ENCODE measurements at places on chromosomes 4 and X.

- no peak for DNase-seq
Measured at GRCh38 chr4:89995814-89996213, 101.2 kb downstream of the MMRN1 start.

- no peak for DNase-seq
Measured at GRCh38 chr4:114907568-114907967, 205.9 kb downstream of the NDST4 start.

- DNase-seq: no peak
Measured at GRCh38 chr4:101192244-101192643, 155.1 kb downstream of the PPP3CA start.

DNA sequence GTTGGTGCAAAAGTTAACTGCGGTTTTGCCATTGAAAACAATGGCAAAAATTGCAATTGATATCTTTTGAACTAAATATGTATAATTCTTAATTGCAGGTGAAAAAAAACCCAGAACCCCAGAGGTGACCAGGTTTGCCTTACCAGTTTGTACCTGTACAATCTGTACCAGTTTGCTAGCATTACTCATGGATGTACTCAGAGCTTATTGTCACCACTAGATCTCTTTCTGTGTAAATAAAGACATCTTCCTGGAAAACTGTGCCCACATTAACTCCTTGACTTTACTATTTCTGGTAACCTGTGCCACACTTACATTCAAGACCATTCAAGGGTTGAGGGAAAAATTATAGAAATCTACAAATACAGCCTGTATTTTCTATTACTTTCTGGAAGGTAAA is 139.7 kb downstream of the ELOVL6 start:
- DNase-seq: no peak

- no peak for DNase-seq
Measured at GRCh38 chr4:112378858-112379257, 81.7 kb downstream of the ALPK1 start.

DNA sequence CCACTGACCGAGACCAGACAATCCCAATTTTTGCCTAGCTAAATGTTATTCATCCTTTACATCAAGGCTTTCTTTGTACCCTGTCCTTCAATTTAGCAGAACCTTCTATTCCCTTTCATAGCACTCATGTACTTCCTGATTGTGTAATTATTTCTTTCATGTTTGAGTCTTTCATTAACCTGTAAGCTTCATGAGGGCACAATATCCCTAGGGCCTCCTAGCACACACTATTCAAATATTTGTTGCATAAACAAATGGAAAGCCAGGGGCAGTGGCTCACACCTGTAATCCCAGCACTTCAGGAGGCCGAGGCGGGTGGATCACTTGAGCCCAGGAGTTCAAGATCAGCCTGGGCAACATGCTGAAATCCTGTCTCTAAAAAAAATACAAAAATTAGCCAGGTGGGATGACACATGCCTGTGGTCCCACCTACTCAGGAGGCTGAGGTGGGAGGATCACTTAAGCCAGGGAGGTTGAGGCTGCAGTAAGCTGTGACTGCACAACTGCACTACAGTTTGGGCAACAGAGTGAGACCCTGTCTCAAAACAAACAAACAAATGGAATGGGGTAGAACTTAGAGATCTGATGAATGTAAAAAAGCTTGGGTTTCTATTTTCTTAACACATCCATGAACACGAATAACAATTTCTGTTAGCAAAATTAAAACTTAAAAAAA is 59.0 kb downstream of the SAT1 start:
- DNase-seq: no peak

- DNase-seq: no peak
Measured at GRCh38 chr4:156958276-156959074, 13.1 kb downstream of the PDGFC start.

DNA sequence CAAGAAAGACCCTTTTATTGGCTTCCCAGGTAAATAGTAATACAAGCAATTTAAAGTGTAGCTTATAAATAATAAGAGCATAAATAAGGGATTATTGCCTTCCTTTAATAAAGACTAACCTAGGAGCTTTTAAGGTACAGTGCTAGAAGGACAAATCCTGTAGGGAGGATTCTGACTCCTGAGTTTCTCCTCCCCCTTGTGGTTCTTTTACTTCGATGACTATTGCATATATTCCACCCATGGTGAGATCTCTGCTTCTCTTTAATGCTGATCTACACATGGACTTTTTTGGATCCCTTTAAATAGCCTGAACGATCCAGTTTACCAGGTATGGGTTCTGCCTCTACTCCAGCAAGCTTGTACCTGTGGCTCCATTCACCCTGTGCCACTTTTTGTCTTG is 2.5 kb downstream of the GALNT7 start:
- DNase-seq: no peak

- DNase-seq: no peak
Measured at GRCh38 chr4:4385729-4386295, 1.1 kb upstream of the NSG1 start.

GRCh38 chr4:142883040-142883832 is 37.1 kb upstream of the INPP4B start:
- no peak for DNase-seq

DNA sequence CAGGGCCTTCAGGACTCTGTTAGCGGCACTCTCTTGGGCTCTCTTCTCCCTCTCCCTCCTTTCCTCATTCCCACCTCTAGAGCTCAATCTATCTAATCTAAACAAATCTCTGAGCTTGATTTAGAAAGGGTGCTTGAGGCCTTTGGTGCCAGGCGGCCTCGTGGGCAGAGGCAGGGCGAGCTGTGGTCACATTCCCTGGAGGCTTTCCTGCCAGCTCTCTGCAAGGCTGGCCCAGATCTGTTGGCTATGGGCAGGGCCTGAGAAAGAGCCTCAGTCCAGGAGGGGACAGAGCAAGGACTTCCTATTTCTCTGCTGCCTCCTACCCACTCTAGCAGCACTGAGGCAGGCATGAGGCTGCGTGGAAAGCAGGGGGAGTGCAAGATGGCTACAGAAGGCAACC is 38.6 kb downstream of the PJA1 start:
- no peak for DNase-seq

GRCh38 chr4:97411356-97411755 is 731.9 kb downstream of the STPG2 start:
- no peak for DNase-seq

DNA sequence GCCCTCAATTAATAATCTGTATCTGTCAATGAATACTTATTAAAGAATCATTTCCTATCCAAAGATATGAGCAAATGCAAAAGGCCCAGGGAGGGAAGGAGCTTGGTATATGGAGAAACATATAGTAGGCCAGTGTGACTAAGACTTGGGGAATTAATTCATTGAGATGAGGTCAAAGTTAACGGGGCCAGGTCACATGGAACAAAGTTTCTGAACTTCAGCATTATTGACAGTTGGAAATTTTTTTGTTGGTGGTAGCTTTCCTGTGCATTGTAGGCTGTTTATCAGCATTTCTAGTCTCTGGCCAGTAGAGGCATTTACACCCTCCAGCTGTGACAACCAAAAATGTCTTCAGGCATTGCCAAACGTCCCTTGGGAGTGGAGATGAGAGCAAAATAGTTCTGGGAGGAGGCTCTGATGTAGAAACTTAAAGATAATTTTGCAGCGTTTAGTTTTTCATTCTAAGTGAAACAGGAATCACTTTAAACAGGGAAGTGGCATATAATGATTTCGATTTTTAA is 202.0 kb downstream of the SLC4A4 start:
- no peak for DNase-seq

DNA sequence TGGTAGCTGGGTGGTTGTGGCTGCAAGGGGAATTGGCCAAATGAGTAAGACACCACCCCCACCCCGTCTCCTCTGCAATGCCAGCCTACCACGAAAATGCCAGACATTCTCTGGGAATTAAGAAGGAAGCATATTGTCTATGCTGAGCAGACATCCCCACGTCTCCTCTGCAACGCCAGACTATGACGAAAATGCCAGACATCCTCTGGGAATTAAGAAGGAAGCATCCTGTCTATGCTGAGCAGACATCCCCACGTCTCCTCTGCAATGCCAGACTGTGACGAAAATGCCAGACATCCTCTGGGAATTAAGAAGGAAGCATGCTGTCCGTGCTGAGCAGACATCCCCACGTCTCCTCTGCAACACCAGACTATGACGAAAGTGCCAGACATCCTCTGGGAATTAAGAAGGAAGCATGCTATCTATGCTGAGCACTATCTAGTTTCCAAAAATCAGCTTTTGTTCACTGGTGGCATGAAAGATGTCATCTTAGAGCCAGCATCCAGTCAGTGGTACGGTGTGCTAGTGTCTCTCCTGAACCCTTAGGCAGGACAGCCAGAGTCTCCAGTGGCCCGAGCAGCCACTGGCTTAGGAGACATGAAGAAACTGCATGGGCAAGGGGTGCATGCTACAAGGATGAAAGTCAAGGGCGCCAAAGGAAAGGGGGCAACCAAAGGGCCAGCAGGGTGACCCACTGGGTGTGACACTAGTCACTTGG is 339.8 kb upstream of the FRG1 start:
- no peak for DNase-seq

- no peak for DNase-seq
Measured at GRCh38 chr4:132114885-132115284, 1034.2 kb upstream of the PCDH10 start.

- no peak for DNase-seq
Measured at GRCh38 chrX:123873956-123874355, 14.1 kb downstream of the XIAP start.

GRCh38 chr4:166625018-166625637 is 609.2 kb downstream of the SPOCK3 start:
- DNase-seq: no peak

DNA sequence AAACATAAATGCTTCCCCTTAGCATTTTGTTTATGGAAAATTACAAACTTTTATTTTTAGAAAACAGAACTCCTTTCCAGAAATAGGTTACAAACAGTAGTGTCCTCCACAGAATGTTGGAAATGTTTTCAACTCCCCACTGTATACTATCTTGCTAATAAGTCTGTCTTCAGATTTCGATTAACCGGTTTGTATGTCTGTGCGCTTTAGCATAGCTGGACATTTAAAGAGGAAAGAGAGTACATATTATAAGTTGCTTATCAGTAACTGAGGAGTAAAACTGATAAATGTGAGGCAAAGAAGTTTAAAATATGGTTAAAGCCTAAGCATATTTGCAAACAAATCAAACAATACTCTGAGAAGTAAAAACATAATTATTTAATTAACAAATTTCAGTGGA is 3.4 kb downstream of the CXCL8 start:
- DNase-seq: no peak

- no peak for DNase-seq
Measured at GRCh38 chr4:151316645-151317044, 8.8 kb downstream of the SH3D19 start.

DNA sequence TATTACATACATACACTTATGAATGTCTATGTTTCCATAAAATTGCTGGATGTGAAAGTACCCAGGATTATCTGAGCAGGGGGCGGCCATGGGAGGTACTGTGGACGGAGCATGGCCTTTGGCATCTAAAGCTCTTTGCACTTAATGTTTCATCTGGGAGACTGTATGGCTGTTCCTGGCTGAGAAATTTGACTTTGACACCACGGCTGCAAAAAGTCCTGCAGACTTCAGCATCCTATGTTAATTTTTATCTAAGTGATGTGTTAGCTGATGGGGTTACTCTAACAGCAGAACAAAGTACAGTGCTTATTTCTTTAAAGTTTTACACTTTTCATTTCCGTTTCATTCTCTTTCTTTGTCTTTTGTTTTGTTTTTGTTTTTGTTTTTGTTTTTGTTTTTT is 139.8 kb upstream of the STX18 start:
- no peak for DNase-seq

GRCh38 chr4:79078339-79078738 is 139.1 kb upstream of the PAQR3 start:
- no peak for DNase-seq

GRCh38 chr4:101967697-101968346 is 177.3 kb downstream of the BANK1 start:
- no peak for DNase-seq

DNA sequence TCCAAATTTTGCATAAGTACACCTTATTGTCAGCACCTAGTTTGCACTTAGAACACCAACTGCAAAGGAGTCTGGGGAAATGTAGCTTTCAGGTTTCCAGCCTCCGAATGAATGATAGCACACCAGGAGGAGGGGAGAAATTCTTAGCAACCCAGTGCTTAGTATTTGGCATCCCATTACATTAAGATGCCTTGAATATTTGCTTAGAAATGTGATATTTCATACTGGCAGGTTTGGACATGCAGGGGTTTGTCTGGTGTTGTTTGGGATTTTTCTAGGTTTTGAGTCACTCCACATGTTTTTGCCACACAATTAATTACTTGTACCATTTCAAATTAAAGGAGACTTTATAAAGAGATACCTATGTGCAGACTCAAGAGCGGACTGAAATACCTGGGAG is 60.3 kb upstream of the CAMK2D start:
- DNase-seq: no peak

- no peak for DNase-seq
Measured at GRCh38 chr4:163665101-163665500, 170.6 kb downstream of the TMA16 start.

- DNase-seq: no peak
Measured at GRCh38 chr4:153120235-153120634, 84.0 kb upstream of the TRIM2 start.

DNA sequence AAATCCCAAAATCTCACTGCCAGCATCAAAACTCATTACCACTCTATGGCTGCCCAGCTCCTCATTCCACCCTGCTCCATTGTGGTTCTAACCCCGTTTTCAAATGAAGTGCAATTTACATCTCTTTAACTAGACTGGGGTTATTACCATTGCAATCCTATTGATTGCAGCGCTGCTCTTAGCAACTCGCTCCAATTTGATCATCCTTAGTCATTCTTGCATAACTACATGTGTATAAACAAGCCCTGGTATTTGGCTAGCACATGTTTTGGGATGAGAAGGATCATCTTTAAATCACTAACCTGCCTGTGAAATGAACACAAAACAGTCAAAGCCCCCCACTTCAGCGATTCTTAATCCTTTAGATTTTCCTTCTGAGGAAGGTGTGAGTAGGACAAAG is 340.1 kb upstream of the PPARGC1A start:
- DNase-seq: no peak

DNA sequence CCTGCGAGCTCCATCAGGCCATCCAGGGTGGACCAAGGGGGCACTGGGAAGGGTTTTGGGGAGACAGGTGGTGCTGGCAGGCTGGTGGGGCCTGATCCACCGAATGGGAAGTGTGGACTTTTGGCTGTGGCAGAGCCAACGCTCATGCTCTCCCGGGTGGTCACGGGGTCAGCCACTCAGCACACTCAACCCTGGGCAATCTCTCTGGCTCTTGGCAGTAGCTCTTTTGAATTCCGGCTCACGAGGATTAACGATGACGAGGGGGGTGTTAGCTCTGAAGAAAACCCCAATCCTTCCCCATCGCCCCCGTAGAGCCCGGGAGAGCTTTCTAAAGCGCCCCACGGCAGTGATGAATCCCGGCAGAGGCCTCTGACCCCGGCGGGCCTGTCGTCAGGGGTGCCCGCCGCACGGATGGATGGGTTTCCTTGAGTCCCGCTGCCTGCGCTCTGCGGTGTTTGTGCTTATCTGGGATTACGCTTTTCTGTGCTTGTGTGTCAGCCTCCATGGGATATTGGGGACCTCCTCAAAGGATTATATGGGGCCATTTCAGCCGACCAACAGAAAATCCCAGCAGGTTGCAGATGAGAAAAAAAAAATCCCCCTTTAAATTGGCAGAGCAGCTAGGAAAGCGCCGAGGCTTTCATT is 156.8 kb upstream of the PSAPL1 start:
- DNase-seq: peak; percentile 41

Measured in C1 segment of cervical spinal cord (tissue), 14 donors.